Stimulated activated CD8-positive, alpha-beta memory T cell treated with anti-CD3 and anti-CD28 coated beads, Interleukin-4, amount 100 ng/mL, for 1 hour (primary cell): ENCODE measurements at places on chromosomes 4 and X.

GRCh38 chr4:106707776-106708463 lies 328.2 kb downstream of the DKK2 start:
- no peak for DNase-seq

DNA sequence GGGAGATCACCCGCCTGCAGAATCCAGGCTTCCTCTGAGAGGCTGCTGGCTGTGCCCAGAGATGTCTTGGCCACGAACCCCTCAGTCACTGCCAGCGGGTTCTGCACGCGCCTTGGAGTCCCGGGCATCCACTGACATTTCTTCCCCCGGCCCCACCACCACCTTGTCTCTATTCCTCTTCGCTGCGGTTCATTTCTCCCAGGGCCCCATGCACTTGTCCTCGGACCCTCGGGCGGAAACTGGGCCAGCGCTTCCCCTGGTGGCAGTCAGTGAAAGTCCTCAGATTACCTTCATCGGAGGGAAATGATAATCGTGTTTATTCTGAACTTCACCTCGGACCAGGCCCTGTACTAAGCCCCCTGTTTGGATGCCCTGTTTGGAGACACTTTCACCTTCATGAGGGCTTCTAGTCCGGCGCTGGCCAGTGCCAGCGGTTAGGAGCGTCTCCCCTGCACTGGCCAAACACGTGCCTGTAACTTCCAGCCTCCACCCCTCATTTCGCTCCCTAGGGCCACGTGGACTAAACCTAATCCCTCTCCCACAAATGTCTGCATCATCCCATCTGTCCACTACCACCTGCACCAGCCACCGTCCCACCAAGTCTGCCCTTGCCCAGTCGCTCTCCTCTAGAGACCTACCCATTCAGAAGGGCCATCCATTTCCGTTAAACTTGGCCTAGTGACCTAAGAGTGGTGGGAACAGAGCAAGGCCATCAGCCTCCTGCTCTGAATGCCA lies 82.0 kb downstream of the DCTD start:
- DNase-seq, result no peak

DNA sequence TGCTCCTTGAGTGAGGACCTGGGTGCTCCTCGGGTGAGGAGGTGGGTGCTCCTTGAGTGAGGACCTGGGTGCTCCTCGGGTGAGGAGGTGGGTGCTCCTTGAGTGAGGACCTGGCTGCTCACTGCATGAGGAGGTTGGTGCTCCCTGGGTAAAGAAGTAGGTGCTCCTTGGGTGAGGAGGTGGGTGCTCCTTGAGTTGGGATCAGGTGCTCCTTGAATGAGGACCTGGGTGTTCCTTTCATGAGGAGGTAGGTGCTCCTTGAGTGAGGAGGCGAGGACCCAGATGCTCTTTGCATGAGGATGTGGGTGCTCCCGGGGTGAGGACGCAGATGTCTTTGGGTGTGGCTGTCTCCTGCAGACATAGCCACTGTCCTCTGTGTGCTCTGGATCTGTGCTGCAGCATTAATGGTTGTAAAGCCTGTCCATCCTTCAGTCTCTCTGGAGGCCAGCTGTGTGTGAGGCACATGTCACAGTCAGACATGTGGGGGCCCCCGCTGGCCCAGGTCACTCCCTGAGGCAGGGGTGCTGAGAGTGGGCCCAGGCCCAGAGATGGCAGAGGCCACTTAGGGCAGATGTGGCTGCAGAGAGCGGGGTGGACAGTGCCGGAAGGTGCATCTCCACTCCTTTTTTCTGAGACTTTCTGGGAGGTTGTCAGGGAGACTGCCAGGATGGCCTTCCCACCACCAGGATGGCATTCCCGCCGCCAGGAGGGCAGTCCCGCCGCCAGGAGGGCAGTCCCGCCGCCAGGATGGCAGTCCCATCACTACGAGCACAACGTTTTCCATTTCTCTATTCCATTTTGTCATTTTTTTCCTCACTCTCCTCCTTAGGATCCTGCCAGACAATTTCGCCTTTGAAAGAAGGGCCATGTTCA lies 101.8 kb downstream of the HMX1 start:
- no peak for DNase-seq

GRCh38 chr4:124139044-124139443 lies 573.5 kb downstream of the ANKRD50 start:
- no peak for DNase-seq

DNA sequence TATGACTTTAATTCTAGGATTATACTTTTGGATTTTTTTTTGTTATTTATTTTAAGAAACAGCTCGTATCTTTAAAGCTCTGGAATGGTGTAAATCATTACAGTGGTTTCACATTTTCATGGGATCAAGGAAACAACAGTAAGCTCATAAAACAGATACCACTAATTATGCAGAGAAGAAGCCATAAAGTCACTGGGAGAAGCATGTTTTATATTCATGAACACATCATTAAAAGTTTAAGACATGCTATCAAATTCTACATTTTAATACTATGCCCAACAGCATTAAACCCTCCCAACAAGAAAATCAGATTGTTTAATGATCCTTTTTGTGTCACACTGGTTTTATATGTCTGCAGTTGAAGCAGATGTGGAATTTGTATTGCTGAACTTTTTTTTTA lies 149.9 kb downstream of the FBXO8 start:
- DNase-seq, result no peak

- DNase-seq, result no peak
Measured at GRCh38 chr4:176443117-176443516, 123.4 kb downstream of the SPCS3 start.

DNA sequence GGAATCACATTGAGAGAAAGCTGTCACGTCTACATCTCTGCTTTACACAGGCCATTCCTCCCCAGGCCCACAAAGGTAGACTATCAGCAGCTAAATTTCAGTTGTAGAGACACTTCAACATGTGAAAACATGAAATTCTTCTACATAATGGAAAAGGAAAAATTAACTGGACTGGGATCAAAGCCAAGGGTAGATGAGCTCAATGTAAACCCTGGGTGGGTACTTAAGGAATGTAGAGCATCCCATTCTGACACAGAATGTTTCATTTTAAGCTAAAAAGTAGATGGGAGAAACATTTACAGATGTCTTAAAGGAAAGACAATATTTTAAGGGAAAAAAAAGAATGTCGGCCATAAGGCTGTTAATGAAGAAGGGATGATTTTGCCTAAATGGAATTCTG lies 51.3 kb upstream of the NPNT start:
- no peak for DNase-seq

DNA sequence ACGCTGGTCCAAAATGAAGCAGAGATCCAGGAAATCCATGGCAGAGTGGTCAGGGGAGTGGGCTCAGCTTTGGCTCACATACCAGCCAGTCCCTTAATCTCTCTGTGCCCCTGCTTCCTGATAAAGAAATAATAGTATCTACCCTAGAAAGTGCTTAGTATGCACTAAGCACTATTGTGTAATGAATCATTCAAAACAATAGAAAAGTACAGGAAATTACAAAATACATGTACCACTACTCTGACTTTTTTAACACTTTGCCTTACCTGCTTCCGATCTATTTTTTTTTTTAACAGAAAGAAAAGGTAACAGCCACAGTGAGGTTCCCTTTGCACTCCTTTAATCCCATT lies 49.9 kb downstream of the TBC1D9 start:
- no peak for DNase-seq

DNA sequence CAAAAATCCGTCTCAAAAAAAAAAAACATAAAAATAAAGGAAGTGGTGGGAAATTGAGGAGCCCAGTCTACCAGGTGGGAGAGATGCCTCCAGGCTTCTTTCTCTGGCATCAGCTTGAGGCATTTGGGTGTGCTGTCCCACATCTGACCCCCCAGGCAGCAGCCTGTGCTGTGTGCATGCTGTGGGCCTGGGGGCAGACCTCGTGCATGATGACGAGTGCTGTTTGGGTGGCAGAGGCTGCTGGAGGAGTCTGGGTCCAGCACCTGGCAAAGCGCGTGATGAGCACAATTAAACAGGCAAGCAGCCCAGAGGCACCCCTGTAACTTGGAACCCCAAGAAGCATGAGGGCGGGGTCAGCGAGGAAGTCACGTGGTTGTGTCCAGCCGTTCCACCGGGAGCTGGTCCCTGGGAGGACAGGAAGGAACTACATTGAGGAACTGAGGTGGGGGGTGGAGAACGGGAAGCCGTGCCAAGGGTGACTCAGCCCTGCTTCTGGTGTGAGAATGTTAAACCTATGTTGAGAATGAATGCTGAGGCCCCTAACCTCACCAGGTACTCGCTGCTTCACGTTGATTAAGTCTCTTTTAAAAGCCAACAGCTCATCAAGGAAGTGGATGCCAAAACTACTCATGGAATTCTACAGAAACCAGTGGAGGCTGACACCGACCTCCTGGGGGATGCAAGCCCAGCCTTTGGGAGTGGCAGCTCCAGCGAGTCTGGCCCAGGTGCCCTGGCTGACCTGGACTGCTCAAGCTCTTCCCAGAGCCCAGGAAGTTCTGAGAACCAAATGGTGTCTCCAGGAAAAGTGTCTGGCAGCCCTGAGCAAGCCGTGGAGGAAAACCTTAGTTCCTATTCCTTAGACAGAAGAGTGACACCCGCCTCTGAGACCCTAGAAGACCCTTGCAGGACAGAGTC lies 6.1 kb downstream of the TACC3 start:
- no peak for DNase-seq

DNA sequence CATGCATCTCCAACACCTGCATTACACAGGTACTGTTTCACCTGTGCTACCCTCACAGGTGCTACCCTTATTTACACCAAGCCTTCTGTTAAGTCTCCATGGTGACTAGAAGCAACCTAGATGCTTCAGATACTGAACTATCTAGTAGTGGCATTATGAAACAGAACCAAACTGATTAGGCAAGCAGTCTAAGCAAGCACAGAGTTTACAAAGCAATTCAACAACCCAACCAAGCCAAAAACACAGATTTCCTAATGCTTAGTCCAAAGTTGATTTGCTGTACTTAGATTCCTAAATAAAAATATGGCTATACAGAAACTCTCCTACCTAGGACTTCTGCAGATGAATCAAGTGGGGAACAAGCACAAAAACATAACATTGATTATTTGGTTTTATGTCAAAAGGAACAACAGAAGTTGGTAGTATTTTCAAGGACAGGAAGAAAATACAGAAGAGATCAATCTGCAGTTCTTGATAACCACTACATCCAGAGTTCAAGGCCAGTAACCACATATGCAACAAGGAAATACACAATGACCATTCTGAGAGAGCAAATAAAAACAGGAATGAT lies 3.2 kb downstream of the TAPT1 start:
- no peak for DNase-seq

DNA sequence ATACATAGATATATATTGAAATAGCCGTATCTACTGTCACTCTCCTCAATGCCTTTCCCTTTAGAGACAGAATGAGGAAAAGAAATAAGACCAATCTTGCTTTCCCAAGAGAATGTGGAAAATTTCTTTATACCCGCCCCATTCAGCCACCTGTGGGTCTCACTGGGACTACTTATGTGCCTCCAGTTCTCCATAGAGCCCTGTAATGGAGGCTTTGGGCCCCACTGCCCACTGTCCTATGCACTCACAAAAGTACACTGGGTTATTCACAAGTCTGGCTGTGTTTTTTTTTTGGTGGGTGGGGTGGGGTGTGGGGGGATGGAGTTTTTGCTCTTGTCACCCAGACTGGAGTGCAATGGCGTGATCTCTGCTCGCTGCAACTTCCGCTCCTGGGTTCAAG lies 70.4 kb upstream of the ELOVL6 start:
- DNase-seq, result no peak

GRCh38 chr4:60194214-60194613 lies 1005.9 kb upstream of the ADGRL3 start:
- DNase-seq, result no peak

GRCh38 chr4:57075367-57075766 lies 34.8 kb downstream of the IGFBP7 start:
- DNase-seq, result no peak

- DNase-seq, result no peak
Measured at GRCh38 chrX:68634649-68635227, 12.7 kb upstream of the STARD8 start.

DNA sequence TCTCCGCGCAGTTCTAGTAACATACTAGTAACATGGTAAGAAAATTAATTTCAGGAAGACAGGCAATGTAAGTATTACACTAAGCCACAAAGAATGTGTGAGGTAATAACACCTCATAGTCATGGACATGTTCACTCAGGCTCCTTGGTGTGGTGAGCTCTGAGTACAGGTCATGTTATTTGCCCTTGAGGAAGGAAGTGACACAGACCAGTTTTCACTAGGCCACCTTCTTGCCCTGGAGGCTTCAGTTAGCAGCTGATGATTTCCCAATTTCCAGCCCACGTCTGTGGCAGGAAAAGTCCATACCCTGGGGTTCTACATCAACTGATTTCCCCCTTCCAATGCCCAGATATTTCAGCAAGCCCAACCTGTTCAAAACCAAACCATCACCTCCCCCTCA lies 6.7 kb downstream of the APOO start:
- DNase-seq, result no peak

DNA sequence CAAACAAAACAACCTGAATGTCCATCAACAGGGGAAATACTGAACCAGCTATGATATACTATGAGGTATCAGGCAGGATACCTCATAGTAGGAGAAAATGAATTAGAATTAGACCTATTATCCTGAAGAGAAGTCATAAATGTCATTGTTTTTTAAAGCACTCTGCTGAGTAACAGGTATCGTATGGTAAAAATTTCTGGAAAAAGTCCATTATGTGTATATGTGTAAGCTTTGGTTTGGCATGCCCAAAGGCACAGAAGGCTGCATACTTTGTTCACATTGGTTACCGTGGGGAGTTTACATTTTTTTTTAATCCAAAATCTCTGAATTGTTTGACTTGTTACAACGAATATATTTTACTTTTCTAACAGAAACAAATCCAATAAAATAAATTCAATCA lies 70.5 kb downstream of the RPS3A start:
- DNase-seq, result no peak

DNA sequence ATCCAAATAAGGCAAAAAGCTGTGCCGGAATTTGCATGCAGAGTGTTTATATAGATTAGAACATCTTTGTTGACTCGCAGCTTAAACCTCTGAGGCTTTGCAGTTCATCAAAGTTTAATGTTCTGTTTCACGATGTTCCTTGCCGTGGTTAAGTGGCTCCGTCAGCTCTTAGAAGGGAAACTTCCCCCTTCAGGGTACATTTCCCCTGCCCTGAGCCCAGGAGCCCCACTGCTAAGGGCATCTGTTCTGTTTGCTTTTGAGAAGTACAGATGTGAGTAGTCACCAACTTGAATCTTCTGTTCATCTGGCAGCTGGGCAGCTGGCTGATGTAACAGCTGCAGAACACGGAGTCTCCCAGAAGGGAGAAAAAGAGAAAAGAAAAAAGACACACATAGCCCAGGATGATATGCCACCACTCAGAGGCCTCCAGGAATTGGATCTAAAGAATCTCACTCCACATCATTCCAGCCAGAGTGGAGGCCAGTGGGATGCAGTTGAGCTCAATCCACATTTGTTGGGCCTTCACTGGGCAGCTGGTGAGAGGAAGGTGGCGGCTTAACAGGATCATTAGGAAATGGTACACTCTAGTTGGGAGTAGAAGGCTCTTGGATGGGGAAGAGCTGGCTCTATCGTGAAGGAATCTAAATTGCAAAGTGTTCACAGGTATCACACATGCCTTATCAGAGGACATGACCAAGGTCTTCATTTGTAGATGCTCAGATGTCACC lies 178.7 kb upstream of the RBPJ start:
- DNase-seq, result no peak

GRCh38 chr4:154137320-154137905 lies 348.5 kb upstream of the SFRP2 start:
- DNase-seq, result no peak
